Stimulated activated CD8-positive, alpha-beta memory T cell treated with anti-CD3 and anti-CD28 coated beads, Interleukin-4, amount 100 ng/mL, for 1 hour (primary cell): ENCODE measurements at places on chromosomes 13 and 19.

DNA sequence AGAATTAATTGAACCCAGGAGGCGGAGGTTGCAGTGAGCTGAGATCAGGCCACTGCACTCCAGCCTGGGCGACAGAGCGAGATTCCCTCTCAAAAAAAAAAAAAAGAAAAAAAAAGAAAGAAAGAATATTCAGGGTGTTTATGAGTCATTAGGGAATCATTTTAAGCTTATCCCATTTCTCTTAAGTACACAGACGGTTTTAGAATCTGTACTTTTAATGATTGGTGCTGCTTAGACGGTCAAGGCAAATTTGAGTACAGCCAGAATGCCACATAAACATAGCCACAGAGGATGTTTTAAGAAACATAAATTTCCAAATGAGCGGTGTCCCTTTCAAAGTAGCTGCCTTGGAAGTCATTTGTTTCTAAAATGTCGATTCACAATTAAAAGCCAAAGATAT is 2.6 kb downstream of the SPRYD7 start:
- no peak for DNase-seq

DNA sequence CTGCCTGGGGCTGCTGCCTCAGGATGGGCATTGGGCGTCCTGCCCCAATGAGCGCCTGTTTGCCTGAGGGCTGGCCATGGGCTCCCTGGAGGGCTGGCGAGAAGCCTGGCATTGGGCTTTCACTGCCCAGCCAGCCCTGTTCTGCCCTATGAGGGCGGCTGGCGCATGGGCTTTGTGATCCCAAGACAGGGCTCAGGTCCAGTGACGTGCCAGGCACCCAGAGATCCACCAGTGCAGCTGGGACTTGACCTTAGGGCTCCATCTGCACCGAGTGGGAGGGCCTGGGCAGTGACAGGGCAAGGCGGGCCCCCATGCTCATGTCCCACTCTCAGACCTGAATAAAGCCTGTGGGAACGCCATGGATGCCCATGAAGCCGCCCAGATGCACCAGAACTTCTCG is 34.3 kb downstream of the MAU2 start:
- DNase-seq: no peak

- DNase-seq: no peak
Observed at GRCh38 chr13:74166261-74167004, 32.2 kb upstream of the KLF12 start.

- DNase-seq: no peak
Observed at GRCh38 chr19:42233106-42233505, 9.3 kb downstream of the GSK3A start.

DNA sequence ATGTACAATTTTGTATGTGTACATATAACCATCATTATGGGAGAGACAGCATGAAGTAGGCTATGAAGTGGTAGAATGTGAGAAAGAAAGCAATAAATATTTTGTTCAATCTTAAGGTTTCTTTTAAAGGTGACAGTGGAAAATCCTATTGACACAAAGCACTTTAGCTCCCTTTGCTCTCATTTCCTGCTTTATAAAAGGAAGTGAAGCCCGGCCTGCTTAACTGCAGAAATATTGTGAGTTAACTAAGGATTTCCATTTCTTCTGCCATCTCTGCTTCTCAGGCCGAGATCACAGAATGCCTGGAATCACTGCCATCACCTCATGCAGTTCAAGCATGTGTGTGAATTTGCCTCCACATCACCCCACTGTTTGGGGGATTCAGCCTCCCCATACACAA is 83.5 kb downstream of the FRY start:
- no peak for DNase-seq

GRCh38 chr13:23965346-23965745 is 68.0 kb upstream of the C1QTNF9B start:
- DNase-seq: no peak

DNA sequence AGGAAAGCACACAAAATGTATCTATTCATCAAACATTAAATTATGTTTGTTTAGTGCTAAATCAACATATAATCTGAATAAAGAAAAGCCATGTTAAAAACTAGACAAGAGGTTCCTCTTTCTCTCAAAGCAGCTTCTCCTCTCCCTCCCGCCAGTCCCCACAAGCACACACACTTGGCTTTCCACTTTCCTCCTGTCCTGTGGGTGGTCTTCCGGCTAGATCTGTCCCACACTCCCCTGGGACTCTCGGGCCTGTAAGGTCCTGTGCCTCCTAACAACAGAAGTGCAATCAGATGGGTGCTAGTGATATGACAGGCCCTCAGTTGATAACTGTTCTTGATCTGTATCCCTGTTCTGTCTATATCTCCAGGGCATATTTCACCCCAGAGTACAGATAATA is 45.6 kb upstream of the RAP2A start:
- DNase-seq: no peak

- DNase-seq: no peak
Observed at GRCh38 chr13:41740479-41740878, 220.4 kb downstream of the VWA8 start.

GRCh38 chr13:24341439-24341838 is 32.1 kb downstream of the C1QTNF9 start:
- no peak for DNase-seq
